ENCODE measurements at places on chromosomes 2 and 18. TPM values are rescaled to one million over a fixed set of nuclear protein-coding genes. Genes with fewer than 3 reads are reported as not detected.

GALNT3 gene
- total RNA-seq: 0.64 TPM

IL1F10 gene
- not detected for total RNA-seq

SERPINB7 gene
- total RNA-seq: not detected

ANKRD62 gene
- total RNA-seq: not detected

CHRND gene
- total RNA-seq: not detected

ERFE gene
- 3.3 TPM for total RNA-seq

G6PC2 gene
- total RNA-seq: not detected

HSBP1L1 gene
- 1.3 TPM for total RNA-seq

PLEKHH2 gene
- total RNA-seq: 15.0 TPM

SESTD1 gene
- total RNA-seq: 15.4 TPM

IGFBP5 gene
- 1,280 TPM for total RNA-seq

LRRTM4 gene
- not detected for total RNA-seq

ACOXL gene
- not detected for total RNA-seq

IWS1 gene
- total RNA-seq: 54.6 TPM

NPPC gene
- total RNA-seq: not detected

MYOM1 gene
- 7.8 TPM for total RNA-seq

PROC gene
- total RNA-seq: not detected

CPLX4 gene
- total RNA-seq: not detected

ACADL gene
- 18.5 TPM for total RNA-seq

FTCDNL1 gene
- total RNA-seq: 3.4 TPM

SCYGR2 gene
- not detected for total RNA-seq

UPP2 gene
- not detected for total RNA-seq

VSNL1 gene
- not detected for total RNA-seq

All from ascending aorta (tissue), 2 donors.